ENCODE measurements at places on chromosomes 1 and 21.

DNA sequence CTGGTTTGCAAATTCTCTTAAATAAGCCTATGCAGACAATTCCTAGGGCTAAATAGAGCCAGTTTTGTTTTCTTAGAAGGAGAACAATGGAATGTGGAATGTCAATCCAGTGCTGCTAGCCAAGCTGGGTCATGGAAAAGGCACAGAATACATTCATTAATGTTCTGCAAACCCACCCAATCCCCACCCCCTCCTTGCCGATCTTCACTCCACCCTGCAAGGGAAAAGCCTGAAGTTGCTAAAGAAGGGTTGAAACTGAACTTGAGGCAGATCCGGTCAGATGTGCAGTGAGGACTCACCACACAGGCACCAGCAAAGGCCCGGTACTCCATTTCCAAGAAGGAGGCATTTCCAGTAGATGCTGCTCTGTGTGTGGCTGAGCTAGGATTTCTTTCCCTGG is 179.6 kb downstream of the PLPP3 start:
- DNase-seq: no peak

DNA sequence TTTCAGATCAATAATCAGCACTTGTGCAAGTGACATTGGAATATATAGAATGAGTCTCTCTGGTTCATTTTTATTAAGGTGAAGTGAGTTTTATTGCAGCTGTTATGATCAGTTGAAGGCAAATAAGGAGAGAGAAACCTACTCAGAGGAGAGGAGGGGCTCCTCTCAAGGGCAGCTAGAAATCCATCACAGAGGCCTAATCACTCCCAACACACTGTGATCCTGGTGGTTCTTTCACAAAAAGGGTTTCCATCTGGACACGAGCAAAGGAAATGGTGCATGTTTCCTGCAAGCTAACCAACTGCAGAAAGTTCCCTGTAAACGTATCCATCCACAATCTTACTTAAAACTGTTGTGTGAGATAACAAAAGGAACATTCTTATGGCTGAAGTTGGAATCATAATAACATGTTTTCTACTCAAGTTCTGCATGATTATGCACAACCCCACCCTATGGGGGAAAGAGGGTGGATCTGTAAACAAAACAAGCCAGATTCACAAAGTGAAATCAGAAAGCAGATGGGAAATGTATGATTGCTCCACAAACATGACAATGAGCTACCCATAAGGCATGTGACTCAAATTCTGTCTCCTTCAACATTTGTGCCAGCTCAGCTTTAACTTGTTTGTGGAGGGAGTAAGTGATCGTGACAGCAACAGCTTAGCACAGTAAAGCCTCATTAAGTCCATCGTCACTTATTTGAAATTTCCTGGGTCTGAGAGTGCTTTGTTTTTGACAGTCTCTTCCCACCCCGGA is 141.2 kb upstream of the ST6GALNAC5 start:
- DNase-seq: no peak

DNA sequence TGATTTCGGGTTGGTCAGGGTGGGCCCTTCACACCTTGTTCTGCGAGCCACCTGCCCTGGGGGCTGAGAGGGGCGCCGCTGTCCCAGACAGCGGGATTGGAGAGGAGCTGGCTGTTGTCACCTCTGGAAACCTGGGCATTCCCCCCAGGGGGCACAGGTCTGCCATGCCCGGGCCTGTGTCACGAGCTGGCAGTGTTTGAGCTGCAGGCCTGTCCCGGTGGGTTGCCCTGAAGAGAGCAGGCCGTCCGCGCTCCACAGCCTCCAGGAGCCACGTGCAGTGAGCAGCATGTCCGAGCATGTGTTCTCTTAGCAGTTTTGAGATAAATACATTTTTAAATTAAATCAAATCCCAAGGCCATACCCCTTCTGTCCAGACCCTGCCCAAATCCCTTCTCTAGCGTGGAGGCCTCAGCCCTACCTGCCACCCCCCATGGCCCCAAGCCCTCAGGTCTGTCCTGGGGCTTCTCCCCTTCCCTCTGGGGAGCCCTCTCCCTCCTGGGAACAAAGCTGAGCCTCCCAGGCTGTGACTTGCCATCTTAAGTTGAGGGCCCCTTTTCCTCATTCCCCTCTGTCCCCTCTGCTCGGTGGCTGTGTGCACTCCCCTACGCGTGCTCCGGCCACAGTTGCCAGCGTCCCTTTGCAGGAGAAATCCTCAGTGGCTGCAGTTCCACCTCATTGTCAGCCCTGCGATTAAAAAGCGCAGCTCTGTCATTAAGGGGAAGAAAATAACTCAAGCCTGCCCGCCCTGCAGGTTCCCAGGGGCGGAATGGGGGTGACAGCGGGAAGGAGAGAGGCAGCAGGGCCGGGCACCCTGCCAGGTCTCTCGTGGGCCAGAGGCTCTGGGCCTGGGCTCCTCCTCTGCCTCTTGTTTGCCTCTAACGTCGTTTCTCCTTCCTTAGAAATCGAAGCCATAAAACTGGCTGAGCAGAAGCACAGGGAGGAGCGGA is 26.6 kb downstream of the SLX9 start:
- DNase-seq: no peak

DNA sequence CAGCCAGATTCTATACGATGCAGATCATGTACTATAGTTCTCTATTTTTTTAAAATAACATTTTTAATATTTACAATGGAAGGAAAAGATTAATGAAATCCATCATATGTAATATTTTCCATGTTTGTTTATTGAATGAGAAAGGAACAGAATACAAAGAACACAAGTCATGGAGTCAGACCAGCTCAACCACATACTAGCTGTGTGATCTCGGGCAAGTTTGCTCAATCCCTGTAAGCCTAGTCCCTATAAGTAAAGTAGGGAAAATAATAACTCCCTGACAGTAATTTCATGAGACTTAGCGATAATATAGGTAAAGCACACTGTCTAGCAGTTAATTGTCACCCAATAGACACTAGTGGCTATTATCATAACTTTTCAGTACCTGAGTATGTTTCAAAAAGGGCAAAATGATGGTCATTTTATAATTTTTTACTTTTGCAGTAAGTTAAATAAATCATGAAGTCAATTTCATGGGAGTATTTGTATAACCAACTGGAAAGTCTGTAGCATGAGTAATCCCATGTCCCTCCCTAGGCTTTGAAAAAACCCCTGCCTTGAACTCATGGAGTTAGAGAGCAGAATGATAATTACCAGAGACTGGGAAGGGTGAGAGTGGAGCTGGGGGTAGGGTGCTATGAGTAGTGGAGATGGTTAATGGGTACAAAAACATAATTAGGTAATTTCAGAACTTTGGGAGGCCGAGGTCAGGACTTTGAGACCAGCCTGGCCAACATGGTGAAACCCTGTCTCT is 37.0 kb upstream of the EPS15 start:
- no peak for DNase-seq

DNA sequence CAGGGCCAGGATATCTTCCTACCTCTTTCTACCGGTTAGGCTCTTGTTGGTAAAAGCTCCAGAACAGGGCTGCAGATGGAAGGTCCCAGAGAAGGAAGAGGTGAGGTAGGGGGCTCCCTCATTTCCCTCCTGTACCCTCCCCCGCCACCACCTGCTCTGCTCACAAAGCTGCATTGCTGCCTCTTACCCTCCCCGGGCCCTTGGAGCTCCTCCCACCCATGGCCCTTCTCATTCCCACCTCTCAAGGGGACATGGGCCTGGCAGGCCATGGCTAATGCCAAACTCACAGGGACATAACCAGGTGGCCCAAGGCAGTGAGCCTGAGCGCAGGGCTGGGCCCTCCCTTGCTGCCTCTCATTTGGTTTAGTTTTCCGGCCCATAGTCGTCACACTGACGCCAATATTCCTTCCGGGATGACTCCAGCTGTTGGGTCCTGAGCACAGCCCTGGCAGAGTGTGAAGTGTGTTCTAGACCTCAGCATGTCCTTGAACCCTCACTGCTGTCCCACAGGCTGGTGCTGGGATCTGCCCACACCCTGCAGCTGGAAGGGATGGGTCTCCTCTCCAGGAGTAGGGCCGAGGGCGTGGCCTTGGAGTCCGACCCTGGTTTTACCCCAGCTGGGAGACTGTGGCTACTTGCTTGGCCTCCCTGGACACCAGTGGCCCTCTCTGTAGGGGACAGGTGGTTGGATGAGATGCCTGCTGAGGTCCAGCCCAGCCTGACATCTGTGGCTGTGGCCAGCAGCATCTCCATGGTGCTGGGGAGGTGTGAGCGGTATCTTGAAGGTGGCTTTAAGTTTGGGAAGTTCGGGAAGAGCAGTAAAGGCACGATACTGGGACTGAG is 104.6 kb downstream of the ARHGEF10L start:
- no peak for DNase-seq

GRCh38 chr1:53807916-53808315 is 30.2 kb downstream of the NDC1 start:
- no peak for DNase-seq

GRCh38 chr1:200365897-200366426 is 43.9 kb downstream of the ZNF281 start:
- DNase-seq: no peak

- DNase-seq: no peak
Observed at GRCh38 chr1:218945050-218945449, 228.6 kb upstream of the LYPLAL1 start.

GRCh38 chr1:6842301-6842700 is 57.0 kb downstream of the CAMTA1 start:
- DNase-seq: no peak

DNA sequence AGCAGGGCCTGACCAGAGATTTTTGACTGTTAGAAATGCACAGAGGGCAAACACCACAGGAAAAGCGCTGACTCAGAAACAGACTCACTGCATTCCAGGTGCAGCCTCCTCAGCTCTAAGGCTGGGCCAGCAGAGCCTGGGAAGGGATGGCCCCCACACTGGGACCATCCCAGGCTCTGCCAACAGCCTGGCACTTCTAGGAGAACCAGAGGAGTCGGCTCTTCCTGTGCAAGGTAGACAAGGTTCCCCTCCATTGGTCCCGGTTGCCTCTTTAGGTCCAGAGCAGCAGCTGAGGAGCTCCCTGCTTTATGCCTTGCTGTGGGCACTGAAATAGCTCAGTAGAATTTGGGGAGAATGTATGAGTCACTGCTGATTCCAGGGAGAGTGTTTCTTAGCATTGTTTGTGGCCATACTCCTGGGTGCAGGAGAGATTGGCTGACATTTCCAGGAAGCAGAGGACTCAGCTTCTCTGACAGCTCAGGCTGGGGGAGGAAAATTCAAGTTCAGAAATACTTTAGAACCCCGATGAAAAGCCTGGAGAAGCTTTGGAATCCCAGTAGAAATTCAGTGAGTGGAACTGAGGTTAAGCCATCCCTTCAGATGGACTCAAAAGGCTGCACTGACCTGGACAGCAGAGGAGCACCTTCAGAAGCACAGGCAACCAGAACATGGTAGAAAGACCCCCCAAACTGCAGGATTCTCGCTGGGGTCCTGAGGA is 19.7 kb downstream of the PRAMEF1 start:
- DNase-seq: no peak

GRCh38 chr1:17356387-17357026 is 15.5 kb upstream of the PADI6 start:
- no peak for DNase-seq

GRCh38 chr1:218249338-218250140 is 35.6 kb upstream of the RRP15 start:
- no peak for DNase-seq

DNA sequence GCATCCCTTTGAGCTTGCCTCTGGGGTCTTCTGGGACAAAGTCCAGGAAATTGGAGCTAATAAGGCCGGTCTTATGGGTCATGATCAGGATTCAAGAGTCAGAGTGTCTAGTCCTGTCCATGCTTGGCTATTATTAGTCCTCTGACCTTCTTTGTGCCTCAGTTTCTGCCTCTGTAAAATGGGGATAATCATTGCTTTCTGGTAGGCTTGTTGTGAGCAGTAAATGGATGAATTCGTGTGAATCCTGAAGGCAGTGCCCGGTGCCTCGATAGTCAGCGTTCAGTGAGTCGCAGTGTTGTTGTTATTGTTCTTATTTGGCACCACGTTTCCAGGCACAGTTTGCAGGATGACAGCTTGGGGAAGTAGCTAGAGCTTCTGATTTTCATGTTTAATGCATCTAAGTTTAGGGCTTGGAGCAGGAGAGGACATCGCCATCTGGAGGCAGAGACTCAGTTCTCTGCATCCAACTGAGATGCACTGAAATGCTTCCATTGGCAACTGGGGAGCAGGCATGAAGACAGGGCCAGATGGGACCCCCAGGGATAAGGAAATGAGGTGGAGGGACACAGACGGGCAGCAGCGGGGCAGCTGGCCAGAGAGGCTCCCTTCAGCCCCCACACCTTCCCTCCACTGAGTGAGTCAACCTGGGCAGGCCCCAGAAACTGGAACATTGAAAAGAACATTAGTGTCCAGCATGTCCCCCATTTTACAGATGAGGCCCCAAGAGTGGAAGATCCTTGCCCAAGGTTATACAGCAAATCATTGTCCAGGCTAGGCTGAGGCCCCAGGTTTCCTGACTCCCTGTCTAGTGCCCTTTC is 160.3 kb downstream of the PTPRU start:
- no peak for DNase-seq

GRCh38 chr1:52518962-52519361 is 33.9 kb downstream of the TUT4 start:
- no peak for DNase-seq

- DNase-seq: no peak
Observed at GRCh38 chr1:36134505-36135329, 9.7 kb upstream of the COL8A2 start.

- no peak for DNase-seq
Observed at GRCh38 chr1:113275083-113275482, 115.2 kb upstream of the MAGI3 start.

DNA sequence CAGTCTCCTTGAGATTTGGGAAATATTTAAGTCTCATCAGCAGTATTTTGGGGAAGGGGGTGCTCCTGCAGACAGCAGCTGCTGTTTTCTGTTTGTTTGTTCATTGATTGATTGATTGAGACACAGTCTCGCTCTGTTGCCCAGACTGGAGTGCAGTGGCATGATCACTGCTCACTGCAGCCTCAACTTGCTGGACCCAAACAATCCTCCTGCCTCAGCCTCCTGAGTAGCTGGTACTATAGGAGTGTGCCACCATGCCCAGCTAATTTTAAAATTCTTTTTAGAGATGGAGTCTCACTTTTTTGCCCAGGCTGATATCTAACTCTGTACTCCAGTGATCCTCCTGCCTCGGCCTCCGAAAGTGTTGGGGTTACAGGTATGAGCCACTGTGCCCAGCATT is 18.2 kb downstream of the UCK2 start:
- no peak for DNase-seq

DNA sequence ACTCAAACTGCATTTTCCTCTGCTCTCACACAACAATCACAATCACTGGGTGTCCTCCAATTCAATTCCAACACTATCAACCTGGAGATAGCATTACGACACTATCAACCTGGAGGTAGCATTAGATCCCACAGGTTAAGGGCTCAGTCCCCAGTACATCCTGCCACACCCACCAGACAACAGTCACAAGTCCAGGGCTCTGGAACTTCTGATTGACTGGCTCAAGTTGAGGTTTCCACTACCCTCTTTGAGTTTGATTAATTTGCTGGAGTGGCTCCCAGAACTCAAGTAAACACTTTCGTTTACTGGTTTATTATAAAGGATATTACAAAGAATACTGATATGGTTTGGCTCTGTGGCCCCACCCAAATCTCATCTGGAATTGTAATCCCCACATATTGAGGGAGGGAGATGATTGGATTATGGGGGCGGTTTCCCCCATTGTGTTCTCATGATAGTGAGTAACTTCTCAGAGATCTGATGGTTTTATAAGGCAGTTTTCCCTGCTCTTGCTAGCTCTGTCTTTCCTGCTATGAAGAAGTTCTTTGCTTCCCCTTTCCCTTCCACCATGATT is 49.6 kb upstream of the ARHGAP29 start:
- DNase-seq: no peak

GRCh38 chr21:32770871-32771523 is 558 bp downstream of the PAXBP1 start:
- peak; percentile 3 for DNase-seq

Measured in stimulated activated CD8-positive, alpha-beta memory T cell treated with anti-CD3 and anti-CD28 coated beads, Interleukin-4, amount 100 ng/mL, for 4 hours (primary cell).